ENCODE measurements at places on chromosomes 3 and 15.

- DNase-seq, result no peak
Measured at GRCh38 chr3:126252373-126252772, 72.0 kb upstream of the ALDH1L1 start.

DNA sequence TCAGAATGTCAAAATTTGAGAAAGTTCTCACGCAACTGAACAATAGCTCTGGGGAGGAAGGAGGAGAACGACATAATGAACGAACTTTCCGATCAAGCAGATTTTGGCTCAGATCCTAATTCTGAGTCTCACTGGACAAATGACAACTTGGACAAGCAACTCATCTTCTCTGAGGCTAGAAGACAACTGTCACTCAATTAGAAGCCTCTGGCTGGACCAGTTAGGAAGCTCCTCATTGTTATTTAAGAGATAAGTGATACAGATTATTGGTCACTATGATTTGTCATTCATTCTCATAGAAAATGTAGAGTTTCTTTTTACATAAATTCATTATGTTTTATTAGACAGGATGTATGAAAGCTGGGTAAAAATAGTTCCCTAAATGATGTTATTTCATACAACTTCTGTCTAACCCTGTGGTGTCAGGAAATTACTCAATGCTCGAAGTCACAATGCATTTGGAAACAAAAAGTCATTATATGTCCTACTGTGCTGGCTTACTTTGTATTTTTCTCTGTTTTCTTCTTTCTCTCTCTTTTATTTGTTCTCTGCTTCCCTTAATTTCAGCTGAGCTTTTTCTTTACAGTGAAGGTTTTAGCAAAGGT, 11.0 kb upstream of the C3orf49 start:
- DNase-seq, result no peak

DNA sequence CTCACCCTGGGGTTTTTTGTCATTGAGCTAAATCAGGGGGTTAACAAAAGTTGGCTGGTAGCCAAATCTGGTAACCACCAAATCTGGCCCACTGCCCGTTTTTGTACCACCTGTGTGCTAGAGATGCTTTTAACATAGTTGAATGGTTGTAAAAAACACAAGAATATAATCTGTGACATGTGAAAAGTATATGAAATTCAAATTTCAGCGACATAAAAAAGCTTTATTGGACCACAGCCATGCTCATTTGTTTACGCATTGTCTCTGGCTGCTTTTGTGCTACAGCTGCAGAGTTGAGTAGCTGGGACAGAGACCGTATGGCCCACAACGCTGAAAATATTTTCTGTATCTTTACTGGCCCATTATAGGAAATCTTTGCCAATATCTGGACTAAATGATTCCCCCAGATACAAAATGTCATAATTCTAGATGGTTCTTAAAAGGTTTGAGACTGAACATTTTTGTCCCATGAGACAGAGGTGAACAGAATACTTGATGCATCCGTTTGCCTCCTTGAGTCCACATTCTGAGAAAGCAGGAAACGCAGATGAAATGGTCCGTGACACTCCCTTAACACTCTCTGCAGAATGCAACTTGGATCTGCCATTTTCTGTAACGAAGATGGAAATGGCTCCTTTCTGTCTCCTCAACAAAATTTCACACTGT, 120.9 kb upstream of the PDZRN3 start:
- DNase-seq, result no peak

DNA sequence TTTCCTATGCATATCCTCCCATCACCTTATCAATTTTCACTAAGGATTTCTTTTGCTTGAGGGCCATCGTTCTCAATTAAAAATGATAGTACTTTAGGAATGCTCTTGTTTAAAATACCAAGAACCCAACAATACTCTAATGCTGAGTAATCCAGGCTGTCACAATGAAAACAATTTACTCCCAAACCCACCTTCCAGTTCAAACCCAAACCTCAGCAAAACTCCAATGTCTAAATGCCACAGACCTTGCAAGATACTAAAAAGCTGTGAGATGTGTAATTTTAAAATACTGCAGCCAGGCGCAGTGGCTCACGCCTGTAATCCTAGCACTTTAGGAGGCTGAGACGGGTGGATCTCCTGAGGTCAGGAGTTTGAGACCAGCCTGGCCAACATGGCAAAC, 889.8 kb downstream of the ROBO1 start:
- no peak for DNase-seq

DNA sequence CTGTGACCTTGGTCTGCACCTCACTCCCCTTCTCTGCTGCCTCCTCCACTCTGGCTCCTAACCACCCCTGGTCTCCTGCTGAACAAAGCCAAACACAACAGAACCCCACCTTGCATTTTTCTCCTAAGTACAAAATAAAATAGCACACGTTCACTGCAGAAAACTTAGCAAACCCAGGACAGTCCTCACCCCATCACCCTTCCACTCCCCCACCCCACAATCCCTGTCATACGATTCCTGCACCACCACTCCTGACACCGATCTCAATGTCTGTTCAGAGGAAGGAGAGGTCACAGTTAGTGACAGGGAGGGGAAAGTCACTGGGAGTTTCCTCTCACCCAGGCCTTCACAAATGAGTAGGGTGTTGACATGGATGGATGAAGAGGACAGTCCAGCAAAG, 4.2 kb downstream of the VPS33B start:
- DNase-seq, result no peak

DNA sequence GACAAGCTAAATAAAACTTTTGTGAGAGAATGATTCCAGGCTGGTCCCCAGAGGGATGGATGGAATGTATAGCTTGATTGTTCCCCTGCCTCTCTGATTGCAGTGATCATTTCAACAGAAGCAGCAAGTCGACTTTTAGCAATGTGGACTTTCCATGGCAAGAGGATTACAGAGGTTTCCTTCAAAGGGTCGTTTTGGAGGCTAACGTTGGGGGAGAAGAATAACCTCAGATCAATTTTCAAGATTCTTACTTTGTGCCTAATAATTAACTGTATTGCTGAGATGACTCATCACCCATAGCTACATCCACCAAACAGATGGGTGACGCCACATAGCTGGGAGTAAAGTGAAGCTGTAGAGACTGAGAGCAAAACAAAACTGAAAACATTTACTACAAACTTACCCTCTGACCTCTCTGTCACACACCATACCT, 79.9 kb downstream of the GTPBP8 start:
- DNase-seq, result no peak

All from activated CD8-positive, alpha-beta memory T cell treated with anti-CD3 and anti-CD28 coated beads for 4 hours (primary cell).